Thoracic aorta (tissue), 2 donors: ENCODE measurements at places on chromosomes 2 and 18. TPM values are rescaled to one million over a fixed set of nuclear protein-coding genes. Genes with fewer than 3 reads are reported as not detected.

The SLC9A4 gene
- total RNA-seq = not detected

DNA sequence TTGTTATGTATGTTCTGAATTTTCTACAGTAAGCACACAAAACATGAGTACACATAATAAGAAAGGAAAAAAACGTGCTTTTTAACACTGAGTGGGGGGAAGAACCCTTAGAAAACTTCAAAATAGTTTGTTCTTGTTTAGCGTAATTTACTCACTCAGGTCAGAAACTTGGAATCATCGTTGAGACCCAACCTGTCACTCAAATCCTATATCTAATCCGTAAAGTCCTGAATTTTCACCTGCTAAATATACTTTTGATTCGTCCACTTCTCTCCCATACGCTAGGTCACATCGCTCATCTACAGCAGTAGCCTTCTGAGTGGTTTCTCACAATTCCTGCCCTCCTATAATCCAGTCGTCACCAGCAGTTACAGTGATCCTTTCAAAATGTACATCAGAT, 767 bp downstream of the TPRKB start:
- H3K4me3 ChIP-seq = peak overlapping the region; percentile 72
- peak overlapping the region; percentile 71 for H3K27ac ChIP-seq
- no peak for DNase-seq
- H3K36me3 ChIP-seq = no peaks in the 10 kb centered on the region
- H3K27me3 ChIP-seq = no peaks in the 10 kb centered on the region

DNA sequence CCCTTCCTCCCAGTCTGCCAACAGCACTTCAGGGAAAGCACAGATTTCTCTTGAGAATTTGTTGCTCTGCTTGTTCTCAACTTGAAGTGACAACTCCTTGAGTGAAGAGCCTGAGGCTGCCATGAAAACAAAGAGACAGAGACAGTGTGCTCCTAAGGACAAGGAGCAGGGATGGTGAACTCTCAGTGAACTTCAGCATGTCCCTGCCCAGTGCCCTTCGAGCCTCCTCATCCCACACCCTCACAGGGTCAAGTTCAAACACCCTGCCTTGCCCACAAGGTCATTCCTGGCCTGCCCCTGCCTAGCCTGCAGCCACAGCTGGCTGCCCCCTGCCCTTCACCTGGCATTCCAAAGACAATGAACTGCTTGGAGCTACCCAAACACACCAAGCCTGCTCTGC, 343.5 kb upstream of the KLHL29 start:
- peaks cover 11% of the 10 kb centered on the region for H3K4me1 ChIP-seq
- H3K36me3 ChIP-seq = no peaks in the 10 kb centered on the region
- no peaks in the 10 kb centered on the region for H3K27me3 ChIP-seq
- DNase-seq = no peak
- H3K27ac ChIP-seq = peak overlapping the region; percentile 55

DNA sequence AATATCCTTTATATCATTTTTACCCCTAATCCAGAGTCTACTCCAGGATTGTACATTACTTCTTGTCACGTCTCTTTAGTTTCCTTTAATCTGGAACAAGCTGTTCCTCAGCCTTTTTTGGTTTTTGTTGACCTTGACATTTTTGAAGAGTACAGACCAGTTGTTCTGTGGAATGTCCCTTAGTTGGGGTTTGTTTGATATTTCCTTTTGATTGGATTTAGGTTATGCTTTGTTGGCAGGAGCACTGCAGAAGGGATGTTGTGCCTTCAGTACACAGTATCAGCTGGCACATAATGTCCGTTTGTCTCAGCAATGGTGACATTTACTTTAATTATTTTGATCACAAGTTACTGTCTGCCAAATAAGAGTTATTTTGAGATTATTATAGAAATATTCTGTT, 160.6 kb downstream of the MEIS1 start:
- H3K4me3 ChIP-seq = no peak overlapping the region
- no peak overlapping the region for H3K27ac ChIP-seq
- H3K4me1 ChIP-seq = peaks cover 6% of the 10 kb centered on the region

DNA sequence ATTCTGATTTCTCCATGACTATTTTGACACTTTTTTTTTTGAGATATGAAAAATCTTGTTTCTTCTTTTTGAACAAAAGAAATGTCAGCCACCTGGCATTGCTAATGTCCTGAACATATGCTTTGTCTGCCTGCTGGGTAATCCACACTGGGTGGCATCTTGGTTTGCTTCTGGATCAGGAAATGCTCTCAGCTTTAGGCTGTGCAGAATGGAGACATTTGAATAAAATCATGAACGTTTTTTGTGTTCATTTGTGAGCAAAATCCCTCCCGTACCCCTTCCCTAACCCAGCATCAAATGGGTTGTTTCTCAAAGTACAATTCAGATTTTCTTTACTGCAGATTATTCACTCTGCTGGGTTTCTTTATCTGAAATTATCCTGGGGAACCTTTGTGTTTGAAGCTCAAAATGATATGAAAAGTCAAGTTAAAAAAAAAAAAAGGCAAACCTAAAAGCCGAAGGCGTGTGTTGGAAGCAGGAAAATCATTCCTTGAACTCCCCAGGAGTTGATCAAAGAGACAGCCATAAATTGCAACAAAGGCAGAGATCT, 53.4 kb upstream of the KLF7 start:
- no peak overlapping the region for H3K4me3 ChIP-seq
- H3K36me3 ChIP-seq = no peaks in the 10 kb centered on the region
- no peaks in the 10 kb centered on the region for H3K4me1 ChIP-seq
- no peaks in the 10 kb centered on the region for H3K27me3 ChIP-seq

- no peaks in the 10 kb centered on the region for H3K36me3 ChIP-seq
- no peaks in the 10 kb centered on the region for H3K27me3 ChIP-seq
- DNase-seq = no peak
These were observed 127.9 kb downstream of the AGAP1 start for GRCh38 chr2:235621736-235622135.

GRCh38 chr2:8344144-8345097, 337.4 kb upstream of the ID2 start:
- no peaks in the 10 kb centered on the region for H3K4me1 ChIP-seq
- no peaks in the 10 kb centered on the region for H3K27me3 ChIP-seq
- H3K4me3 ChIP-seq = no peak overlapping the region
